ENCODE measurements at places on chromosomes 2 and 18.

GRCh38 chr2:70744397-70744796 lies 23.6 kb downstream of the ADD2 start:
- no peak for DNase-seq

- no peak for DNase-seq
Measured at GRCh38 chr2:165239230-165239629, at the start of gene SCN2A. Gene SCN2A (plus strand): TSS chr2:165239414. CDS start chr2:165295824, 56,410 bp downstream.

- DNase-seq = no peak
Measured at GRCh38 chr2:26316845-26317244, 29.1 kb upstream of the SELENOI start.

DNA sequence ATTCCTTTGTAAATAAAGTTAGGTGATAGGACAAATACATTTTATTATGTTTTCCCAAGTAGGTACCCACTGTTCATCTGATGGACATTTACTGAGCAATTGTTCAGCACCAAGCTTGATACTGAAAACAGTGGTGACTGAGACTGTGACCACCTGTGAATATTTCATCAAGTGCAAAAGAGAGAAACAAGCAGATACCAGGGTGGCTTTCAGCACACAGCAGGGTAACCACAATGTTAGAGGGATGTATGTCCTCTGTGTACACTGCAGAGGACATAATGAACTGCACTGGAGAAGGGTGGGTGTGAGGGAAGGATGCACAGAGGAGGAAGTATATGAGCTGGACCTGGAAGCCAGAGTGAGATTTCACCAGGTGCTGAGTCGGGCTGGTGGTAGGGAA lies 411.8 kb downstream of the RAD51AP2 start:
- DNase-seq = no peak

DNA sequence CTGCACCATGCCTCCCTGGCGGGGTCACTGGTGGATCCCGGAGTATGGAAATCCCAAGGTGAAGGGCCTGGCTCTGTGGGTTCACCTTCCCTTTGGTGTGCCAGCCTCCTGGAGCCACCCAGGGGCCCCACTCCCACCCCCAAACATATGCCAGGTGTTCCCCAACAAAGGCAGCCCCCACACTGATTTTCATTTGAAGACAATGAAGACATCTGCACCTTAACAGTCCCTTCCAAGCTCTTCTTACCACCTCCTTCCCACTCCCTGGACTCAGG lies 11.7 kb downstream of the BIN1 start:
- no peak for DNase-seq

GRCh38 chr18:36638224-36638623 lies 190.6 kb downstream of the TPGS2 start:
- no peak for DNase-seq

DNA sequence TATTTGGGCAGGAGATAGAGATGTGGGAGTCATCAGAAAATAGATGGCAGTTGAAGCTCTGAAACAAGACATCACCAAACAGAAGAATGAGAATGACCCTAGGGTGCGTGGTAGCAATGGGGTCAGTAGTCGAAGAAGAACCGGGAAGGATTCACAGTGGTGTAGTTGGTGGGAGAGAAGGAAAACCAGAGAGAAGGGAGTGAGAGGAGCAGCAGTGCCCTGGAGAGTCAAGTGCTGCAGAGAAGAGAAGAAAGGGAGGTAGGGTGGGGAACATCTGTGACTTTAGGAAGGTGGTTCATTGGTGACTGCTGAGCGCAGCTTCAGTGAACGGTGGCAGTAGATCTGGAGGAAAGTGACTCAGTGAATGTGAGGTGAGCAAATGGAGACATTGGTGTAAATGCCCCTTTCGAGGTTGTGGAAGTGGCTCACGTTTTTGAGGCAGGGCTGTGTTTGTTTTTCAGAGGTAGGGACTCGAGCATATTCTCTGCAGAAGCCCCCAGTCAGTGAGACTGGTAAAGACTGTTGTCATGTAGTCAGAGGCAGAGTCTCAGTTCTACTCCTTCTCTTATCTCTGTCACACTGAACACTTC lies 36.4 kb downstream of the CDC42EP3 start:
- no peak for DNase-seq

DNA sequence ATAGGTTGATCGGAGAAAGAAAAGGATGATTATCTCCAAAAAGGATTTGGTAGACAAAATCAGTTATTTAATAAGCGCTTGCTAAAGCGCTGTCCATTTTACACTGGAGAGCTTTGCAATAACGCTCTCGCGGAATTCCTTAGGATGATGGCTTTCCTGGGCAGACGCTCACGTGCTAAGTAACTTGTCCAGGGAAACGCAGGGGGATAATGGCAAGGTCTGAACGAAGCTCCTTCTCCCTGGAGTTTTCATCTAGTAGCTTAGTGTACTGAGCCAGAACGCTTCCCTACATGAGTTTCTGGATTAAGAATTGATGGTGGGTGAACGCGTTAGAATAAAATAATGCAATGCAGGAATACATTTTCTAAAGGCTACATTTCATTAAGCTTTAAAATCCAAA lies 739.5 kb upstream of the SALL3 start:
- DNase-seq = no peak

- no peak for DNase-seq
Measured at GRCh38 chr2:99468155-99468554, 21.7 kb downstream of the REV1 start.

DNA sequence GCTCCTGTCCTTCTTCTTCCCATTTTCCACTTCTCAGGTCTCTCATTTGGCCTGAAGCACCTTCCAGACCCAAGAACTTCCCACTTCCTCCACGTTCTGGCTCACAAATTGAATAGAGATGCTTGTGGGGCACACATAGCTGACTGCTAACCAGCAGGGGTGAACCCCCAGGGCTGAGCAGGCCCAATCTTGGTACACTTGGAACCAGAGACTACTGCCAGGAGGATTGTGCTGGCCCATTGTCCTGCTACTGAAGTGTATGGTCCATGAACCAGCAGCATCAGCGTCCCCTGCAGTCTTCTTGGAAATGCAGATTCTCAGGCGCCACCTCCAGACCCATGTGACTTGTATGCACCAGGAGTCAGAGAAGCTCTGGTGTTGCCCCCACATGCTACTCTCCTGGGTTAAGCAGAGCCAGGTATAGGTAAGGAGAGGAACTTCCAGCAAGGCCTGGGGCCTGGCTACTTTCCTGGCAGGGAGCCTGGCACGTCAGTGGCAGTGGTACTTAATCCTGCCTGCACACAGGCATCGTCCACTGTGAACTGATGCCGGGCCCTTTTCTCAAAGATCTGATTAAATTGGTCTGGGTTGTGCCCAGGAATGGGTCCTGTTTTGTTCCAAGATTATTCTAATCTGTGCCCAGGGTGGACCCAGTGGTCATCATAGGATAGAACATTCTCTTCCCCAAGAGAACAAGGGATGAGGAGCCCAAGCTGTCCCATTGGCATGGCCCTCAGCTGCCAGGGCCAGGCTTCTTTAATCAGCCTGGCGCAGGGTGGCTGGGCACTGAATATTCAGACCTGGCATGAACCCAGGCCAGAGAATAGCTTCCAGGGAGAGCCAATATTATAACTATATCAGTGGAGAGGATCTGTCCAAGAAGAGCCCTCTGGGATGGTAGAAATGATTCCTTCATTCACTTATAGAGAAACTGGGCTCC lies 248.7 kb downstream of the SOX11 start:
- no peak for DNase-seq

- no peak for DNase-seq
Measured at GRCh38 chr2:205564346-205565141, 117.8 kb upstream of the NRP2 start.

DNA sequence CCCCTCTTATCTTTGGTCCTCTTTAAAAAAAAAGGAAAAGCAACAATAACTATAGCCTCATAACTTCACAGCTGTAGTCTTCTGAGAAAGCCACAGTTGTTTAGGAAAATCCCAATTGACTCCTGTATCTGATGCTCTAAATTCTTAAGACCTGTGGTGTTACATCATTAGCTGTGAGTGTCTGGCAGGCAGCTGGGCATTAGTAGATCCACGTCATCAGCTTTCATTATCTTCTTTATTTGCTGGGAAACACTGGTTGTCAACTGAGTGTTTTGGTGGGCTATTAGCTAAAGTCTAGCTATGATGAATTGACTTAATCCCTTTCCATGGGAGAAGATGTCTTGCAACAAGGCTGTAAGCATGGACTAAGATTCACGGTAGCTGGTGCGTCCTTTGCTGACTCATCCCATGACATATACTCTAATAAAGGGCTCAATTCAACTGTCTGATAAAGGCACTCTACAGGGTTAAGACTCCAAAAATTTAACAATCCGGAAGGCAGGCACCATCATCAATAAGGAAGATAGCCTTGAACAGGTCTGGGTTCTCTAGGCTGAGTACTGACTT lies 517.2 kb downstream of the PLCL1 start:
- DNase-seq = no peak

DNA sequence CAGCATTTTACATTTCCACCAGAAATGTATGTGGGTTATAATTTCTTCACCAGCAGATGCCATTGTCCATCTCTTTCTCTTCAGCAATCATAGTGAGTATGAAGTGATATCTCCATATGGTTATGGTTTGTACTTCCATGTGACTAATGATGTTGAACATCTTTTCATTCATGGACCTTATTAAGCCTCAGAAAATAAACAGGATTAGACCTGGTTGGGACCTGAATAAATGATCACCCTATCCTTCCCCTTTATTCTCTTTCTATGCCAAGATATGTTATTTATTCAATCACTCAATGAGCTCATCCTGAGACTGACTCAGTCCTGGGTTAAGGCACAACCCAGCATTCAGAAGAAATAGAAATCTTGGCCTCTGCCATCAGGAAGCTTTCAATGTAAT lies 86.6 kb downstream of the ANTXR1 start:
- no peak for DNase-seq

DNA sequence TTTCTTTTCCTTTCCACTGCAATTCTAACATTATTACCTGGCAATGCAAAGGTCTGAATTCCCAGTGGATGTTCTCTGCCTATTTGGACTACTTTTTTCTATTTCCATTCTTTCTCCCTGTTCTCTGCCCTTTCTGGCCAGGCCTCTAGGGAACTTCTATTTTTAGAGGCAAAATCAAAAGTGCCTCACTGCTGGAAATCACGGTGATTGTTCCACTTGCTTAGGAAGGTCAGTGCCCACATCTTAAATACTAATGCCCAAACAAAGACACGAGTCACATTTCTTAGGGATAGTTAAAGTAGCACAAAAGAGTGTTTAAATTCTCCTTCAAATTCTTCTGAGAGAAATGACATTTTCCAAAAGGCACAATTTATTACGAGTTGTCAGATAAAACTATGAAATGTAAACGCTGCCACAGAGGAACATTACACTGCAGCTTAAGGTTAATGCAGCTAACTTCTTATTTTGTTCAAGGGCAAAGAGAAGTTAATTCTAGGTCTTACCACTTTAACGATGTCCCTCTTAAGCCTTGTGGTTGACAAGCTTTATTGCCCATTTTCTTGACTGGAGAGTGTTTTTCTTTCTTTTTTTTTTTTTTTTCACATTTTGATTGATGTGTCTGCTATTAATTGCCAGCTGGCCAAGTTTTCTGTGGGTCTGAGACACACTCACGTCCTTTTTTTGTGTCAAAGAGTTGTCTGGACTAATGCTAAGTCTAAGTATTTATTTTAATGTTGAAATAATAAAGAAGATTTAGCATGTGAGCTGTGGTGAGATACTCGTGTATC lies 34.7 kb downstream of the ST6GAL2 start:
- no peak for DNase-seq

GRCh38 chr2:130957915-130958314 lies 121.2 kb downstream of the ARHGEF4 start:
- DNase-seq = no peak

- no peak for DNase-seq
Measured at GRCh38 chr2:10178751-10179150, 56.2 kb downstream of the RRM2 start.

- DNase-seq = no peak
Measured at GRCh38 chr18:69945220-69946114, 2.2 kb downstream of the CD226 start.

DNA sequence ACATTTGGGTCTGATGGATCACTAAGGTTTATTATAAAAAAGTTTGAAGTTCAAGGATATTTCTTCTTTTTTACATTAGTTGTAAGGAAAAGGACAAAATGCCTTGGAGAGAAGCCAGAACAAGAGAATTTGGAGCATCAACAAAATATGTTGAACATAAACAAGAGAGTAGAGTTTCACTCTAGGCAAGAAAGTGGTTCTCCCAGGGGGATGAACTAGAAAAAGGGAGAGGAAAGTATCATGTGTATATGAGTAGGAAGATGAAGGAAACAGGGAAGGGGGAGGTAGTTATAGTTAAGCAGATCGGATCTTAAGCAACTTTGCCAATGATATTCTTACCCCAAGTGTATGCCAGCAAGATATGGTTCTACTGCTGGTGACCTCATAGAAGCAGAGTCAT lies 63.8 kb upstream of the GALNT3 start:
- no peak for DNase-seq

DNA sequence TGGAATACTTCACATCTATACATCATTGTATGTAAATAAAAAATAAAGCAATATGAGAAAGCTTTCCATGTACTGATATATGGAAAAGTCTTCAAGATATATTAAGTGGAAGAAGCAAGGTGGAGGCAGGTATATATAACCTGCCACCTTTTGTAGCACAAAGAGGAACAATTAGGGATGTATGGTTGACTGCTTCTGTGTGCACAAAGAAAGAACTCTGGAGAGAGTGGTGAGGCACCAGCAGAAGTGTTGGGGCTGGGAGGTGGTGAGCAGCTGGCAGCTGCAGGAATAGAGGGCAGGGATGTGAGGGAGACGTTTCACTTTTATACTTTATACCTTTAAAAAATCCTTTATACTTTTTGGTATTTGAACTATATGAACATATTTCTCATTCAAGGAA lies 26.1 kb downstream of the KIF5C start:
- no peak for DNase-seq

DNA sequence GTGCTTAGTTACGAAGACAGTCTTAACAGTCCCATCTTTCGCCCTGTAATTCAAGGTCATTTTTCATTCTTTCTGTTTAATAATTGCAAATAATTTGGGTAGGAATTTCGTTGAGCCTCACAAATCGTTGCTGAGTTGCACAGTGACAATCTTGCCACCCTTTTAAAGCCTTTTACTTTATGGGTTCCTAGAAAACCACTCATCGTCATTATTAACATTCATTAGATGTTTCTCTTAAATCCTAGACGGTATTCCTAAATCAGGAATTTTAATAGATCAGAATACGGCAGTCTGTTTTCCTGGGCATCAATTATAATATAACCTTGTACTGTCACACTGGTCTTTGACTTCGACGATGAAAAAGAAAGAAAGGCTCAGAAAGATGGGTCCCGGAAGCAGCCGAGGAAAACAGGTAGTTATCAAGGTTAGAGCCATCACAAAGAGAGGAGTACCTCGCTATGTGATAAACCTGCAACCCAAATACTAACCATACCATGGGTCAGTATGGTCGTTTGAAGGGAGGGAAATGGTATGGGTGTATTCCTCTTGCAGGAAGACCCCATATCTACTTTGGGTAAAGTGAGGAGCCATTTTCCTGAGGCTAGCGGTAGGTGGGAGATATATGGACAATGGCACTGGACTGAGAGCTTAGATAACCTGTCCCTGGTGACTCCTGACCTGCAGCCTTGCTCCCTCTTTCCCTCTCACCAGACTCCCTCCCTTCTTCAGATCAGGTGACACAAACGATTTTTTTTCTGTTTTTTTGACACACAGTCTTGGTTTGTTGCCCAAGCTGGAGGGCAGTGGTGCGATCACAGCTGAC lies 981 bp upstream of the SF3B1 start:
- no peak for DNase-seq

All from activated T-helper 1 cell treated with anti-CD3 and anti-CD28 coated beads, Interleukin-2, amount 50 U/mL, for 16 hours (primary cell).